Nucleus accumbens (tissue), 56 donors: ENCODE measurements at places on chromosomes 1 and 21.
A peak's percentile ranks its signal among the peaks of the same experiment; 100 is the strongest.

DNA sequence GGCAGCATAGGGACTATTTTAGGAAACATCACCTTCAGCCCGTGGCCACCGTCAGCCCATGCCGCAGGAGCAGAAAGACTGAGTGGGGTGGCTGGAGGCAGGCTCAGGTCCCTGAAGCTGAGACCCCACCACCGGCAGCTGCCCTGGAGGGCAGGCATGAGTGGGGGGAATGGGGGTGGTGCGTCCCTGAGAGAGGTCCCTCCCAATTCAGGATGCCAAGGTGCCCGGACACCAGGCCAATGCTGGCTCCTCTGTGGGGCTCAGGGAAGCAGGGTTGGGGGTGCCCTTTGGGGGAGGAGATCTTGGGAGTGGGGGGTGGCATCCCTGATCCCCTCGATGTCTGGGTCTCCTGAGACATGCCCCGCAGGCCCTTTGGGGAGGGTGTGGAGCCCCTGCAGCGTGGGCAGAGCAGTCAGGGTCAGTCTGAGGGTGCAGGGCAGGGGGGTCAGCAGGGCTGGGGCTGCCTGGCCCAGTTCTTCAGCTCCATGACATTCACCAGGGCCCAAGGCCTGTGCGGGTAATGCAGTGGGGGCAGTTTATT lies 998 bp upstream of the TTC34 start:
- DNase-seq = no peak

DNA sequence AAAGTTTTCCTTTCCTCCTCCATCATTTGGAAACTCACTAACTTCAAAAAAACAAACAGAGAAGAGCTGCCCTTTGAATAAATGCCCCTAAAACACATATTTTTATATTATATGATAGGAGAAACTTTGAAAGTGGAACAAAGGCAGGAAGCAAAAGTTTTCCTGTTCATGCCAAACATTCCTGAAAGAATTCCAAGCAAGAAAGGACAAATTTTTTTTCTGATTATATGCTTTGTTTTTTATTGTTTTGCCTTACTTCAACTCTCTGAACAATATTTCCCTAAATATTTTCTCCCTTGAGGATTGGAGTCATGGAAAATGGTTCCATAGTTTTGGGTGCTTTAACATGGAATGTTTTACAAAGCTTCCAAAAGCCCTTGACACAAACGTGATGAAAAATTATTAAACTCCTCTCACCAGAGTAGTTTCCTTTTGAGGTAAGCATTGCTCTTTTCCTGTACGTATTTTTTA lies 638.5 kb upstream of the CAMK1G start:
- no peak for DNase-seq

DNA sequence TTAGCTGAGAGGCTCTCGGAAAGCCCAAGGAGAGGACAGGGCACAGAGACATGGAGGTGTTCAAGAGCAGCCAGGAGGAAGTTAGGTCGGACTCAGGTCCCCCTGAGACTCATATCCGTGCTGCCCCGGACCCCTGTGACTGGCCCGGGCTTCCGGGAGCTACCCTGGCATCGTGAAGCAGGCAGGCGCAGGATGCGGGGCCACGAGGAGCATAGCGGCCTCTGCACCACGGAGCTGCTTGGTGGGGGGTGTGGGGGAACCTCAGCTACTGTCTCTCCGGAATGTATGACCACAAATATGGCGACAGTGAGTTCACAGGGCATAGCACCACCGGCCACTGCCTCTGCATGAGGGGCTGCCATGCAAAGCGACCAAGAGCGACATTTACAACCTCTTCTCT lies 112.2 kb upstream of the GUCA2B start:
- no peak for DNase-seq

- no peak for DNase-seq
Observed at GRCh38 chr1:73065339-73066041, 783.2 kb upstream of the NEGR1 start.

DNA sequence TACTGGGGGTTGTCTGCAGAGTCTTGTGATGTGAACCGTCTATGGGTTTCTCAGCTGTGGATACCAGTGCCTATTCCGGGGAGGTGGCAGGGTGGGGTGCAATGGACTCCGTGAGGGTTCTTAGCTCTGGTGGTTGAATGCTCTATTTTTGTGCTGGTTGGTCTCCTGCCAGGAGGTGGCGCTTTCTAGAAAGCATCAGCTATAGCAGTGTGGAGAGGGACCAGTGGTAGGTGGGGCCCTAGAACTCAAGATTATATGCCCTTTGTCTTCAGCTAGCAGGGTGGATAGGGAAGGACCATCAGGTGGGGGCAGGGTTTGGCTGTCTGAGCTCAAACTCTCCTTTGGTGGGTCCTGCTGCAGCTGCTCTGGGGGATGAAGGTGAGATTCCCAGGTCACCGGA lies 127.3 kb upstream of the PLD5 start:
- DNase-seq = no peak

DNA sequence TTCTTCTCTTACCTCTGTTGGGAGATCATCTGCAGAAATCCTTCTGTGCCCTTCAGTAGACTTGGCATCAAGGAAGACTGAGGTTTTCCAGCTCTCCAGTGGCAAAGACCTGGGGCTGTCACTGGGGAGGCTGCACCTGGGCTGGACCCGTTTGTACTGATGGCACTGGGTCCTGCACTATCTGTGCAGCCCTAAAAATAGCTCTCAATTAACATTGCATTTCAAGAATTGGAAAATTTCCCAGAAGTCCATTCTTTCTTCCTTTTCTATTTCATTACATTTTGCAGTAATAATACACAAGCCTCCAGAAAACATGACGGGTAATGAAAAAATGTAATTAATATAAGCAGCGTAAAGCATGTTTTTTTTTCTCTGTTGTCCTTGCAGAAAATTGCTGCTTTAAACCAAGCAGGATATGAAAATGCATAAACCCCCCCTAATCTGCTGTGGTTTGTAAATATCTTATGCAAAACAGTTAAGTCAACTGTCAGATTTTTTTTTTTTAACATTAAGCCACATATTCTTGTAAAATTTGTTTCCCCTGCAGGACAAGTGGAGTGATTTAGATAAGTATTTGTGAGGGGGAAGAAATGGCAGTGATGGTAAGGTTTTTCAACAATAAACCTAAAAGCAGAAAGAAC lies 64.9 kb downstream of the LMO4 start:
- DNase-seq = no peak

- no peak for DNase-seq
Observed at GRCh38 chr1:164838786-164839185, 279.8 kb downstream of the PBX1 start.

GRCh38 chr1:185155600-185156287 lies 1.0 kb downstream of the TRMT1L start:
- no peak for DNase-seq

DNA sequence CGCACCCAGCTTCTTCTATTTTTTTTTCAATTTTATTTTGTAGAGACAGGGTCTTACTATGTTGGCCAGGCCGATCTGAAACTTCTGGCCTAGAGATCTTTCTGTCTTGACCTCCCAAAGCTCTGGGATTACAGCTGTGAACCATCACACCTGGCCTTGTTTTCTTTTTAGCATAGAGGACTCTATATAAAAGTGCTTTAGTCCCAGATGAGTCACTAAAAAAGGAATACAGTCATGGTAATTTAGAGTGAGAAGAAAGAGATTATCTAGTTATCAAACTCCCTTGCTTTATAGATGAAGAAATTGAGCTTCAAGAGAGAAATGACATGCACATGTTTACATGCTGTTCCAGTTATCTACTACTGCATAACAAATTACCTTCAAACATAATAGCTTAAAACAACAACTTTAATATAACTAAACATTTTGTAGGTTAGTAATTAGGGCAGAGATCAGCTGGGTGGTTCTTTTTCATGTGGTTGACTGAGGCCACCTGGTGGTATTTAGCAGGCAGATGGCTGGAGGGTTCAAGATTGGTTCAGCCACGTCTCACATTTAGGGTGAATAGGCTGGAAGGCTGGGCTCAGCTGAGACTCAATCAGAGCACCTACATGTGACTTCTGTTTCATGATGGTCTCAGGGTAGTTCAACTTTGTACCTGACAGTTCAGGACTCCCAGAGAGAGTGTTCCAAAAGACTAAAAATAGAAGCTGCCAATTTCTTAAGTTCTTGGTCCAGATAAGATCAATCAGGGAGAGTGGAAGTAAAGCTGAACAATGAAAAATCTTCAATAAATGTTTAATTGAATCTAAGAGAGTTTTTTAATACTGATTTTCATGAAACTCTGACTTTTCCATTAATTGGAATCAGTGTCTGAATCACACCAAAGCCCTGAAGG lies 16.9 kb upstream of the MTF2 start:
- DNase-seq = peak; percentile 1

DNA sequence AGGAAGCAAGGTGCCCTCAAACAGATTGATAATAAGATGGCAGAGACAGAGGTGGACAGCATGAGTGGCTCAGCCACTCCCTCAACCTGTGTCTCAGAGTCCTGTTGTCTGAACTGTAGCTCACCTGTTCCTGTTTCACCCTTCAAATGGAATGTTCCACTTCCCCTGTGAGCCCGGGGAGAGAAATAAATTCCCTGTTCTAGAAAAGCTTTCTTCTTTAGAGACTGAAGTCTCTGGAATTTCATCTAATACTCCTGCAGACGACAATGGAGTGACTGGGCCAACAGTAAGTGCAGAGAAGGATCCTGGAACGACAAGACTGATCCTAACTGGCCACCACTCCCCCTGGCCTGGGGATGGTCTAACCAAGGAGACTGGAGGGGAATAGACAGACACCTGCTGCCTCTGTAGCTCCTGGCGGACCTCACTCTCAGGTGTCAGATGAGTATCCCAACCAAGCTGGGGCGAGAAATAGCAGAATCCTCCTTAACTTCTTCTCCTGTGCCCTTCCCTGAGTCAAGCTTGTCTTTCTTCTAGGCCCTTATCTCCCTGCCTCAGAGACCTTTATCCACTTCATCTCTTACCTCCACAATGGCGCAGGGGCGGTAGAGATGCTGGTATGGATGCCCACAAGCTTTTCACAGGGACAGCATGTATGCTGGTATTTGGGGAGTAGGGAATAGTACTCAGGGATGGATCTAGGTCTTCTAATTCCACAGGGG lies 45.4 kb downstream of the PLEKHA6 start:
- DNase-seq = no peak

DNA sequence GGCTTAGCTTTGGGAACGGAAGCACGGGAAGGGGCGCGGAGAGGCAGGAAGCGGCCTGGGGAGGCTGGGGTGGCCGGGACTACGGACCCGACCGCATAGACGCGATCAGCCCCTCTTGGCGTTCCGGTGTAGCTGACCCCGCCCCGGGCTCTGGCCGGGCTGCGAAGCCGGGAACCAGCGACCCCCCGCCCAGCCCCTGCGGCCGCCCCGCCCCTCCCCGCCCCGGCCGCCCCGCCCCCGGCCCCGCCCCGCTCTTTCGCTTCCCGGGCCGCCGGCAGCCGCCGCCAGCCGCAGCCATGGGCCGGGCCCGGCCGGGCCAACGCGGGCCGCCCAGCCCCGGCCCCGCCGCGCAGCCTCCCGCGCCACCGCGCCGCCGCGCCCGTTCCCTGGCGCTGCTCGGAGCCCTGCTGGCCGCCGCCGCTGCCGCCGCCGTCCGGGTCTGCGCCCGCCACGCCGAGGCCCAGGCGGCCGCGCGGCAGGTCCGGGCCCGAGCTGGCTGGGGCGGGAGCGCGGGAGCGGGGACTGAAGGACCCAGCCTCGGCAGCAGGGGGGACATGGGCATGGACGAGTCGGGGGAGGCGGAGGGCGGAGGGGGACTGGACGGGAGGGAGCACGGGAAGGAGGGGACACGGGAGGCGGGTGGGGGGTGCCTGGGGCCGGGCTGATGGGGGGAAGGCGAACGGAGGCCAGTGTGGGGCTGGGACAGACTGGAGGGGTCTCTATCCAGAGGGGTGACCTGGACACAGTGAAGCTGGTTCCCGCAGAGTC lies at the start of gene SELENON:
Gene SELENON (plus strand): TSS at position 259 of the 768 bp plus-strand sequence. CDS start 38 bp downstream, at position 297.
- no peak for DNase-seq

GRCh38 chr1:219416598-219417238 lies 196.2 kb downstream of the ZC3H11B start:
- peak; percentile 26 for DNase-seq

GRCh38 chr1:47179988-47180563 lies 9.8 kb downstream of the PDZK1IP1 start:
- DNase-seq = no peak

DNA sequence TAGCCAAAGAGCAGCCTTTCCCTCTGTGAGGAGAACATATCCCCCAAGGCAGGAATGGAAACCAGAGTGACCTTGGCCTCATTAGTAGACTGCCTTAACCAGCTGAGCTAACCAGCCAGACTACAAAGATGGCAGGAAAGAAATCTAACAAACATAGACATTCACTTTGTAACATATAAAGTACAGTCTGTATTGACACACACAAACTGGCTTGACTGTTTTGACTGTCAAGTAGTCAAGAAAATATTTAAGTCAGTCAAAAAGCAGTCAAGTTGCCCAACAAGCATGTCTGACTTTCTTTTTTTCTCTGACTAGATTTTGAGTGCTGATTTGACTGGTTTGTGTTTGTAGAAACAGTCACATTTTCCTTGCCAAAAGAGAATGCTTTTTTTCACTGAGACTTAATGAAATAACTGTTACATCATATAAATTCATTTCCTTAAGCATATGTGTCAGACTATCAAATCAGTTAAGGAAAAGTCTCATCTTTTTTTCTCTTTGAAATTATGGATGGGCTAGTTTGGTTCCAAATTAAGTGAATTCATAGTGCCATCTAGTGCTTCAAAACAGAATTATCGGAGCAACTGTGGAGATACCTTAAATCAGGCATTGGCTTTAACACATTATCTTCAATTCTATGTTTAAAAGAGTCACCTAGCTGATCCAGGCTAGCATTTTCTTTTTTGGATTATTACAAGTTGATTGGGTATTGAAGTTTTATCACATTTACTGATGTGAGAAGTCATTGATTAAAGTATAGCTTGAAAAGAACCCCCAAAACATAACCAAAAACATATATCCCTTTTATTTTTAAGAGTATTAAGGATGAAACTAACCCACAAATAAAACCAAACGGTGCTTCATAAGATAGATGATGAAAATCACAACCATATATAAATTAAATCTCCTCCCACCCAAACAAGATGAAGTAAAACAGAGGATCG lies 75.0 kb downstream of the ATP6V1G3 start:
- no peak for DNase-seq

GRCh38 chr1:246565751-246566127 lies 322 bp downstream of the TFB2M start:
- no peak for DNase-seq

- DNase-seq = no peak
Observed at GRCh38 chr1:155607708-155608107, 2.3 kb upstream of the MSTO1 start.

DNA sequence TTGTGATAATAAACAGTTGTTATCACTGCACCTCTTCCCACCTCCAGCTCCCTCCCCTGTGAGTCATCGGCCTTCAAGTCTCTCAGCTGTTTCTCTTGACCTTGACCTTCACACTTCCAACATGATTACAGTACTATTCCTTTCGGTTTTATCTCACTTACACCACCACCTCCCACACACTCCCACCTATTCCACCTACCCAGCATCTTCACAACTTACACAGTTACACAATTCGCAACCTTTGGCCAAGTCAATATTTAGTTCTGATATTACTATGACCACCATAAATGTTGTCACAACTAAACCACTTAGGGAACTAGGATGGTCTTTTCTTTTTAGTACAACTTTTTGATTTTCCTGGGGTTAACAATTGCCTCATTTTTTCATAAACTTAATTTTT lies 60.2 kb downstream of the RIPK4 start:
- no peak for DNase-seq
